ENCODE measurements at places on chromosomes 11 and 22.

DNA sequence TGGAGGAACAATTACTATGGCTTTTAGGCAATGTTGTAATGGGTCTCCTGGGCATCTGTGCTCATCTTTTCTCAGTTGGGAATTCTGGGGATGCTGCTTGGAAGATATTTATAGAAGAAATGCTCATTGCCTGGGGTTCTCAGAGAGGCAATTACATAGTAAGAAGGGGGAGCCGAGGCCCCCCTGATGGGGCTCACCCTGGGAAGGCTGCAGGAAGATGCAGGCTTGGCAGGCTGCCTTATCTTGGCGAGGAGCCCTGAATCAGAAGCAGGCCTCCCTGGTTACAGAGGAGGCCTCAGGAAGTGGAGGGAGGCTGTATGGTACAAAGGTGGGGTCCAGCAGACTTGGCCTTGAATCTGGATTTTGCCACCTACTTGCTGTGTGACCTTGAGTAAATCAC, 60.6 kb upstream of the CRYBB3 start:
- no peak for DNase-seq

- DNase-seq: no peak
Measured at GRCh38 chr11:112877581-112877980, 83.6 kb upstream of the NCAM1 start.

DNA sequence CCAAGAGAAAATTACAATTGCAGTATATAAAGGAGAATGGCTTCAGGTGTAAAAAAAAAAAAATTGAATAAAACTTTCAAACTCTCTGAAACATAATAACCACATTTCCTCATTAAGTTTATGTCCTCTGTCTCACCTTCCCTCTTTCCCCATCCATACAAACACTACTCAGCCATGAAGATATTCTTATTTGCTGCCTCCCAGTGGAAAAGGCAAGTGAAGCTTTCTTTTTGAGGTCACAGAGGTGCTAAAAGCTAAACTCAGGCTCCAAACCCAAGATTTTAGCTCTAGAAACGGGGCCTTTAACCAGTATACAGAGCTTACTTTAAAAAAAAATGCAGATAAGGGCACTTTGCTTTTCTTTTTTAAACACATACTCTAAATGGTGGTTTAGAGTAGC, 1568.5 kb downstream of the FAM181B start:
- DNase-seq: no peak

DNA sequence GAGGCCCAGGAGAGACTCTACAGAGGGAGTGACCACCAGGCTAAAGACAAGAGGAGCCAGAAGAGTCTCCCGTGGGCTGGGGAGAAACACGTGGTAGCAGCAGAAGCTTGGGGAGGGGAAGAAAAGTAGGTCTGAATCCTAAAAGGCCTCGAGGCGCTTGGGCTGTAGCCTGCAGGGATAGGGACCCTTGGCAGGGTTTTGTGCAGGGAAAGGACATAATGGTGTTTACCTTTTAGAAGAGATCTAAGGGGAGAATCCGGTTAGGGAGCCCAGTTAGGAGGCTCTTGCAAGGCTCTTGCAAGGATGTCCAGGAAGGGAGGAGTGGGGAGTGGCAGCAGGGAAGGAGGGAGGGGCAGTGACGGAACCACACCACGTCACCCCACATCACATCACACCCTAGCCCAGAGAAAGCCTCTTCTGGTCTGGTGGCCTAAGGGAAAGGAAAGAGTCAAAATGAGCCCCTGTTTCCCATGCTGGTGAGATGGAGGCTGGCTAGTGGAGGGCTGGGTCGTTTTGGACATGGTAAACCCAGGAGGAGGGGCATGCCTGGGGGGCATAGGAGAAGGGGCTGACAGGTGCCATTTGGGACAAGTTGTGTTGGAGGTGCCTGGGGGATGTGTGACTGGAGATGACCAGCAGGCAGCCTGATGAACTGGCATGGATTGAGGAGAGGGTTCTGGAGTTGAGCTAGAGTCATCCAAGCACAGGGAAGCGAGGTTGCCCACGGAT, 6.2 kb upstream of the FAM83F start:
- no peak for DNase-seq

GRCh38 chr22:37416827-37417226, 10.5 kb downstream of the ELFN2 start:
- DNase-seq: no peak

- no peak for DNase-seq
Measured at GRCh38 chr11:67022341-67022933, 497 bp upstream of the SYT12 start.

DNA sequence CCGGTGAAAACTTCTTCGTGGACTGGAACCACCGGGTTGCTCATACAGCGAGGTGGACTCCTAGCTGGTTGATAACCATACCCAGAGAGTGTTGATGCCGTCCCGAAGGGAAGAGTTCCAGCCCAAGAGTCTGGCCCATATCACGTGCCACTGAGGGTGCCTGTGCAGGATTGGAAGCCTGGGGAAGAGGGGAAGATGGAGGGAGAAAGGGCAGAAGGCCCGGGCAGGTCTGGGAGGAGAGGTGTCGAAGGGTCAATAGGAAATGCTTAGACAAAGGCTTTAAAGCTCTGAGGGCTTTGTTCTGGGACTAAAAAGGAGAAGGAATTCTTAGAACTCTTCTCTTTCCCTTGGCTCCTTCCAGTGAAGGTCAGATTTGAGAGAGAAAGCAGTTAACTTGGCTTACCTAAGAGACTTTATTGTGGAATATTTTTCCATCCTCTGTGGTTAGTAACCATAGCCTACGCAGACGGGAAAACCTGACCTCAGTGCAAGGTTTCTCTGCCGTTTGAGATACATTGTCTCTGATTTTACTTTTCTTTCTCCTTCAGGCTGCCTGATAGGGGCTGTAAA, 70.5 kb downstream of the JAM3 start:
- DNase-seq: no peak

DNA sequence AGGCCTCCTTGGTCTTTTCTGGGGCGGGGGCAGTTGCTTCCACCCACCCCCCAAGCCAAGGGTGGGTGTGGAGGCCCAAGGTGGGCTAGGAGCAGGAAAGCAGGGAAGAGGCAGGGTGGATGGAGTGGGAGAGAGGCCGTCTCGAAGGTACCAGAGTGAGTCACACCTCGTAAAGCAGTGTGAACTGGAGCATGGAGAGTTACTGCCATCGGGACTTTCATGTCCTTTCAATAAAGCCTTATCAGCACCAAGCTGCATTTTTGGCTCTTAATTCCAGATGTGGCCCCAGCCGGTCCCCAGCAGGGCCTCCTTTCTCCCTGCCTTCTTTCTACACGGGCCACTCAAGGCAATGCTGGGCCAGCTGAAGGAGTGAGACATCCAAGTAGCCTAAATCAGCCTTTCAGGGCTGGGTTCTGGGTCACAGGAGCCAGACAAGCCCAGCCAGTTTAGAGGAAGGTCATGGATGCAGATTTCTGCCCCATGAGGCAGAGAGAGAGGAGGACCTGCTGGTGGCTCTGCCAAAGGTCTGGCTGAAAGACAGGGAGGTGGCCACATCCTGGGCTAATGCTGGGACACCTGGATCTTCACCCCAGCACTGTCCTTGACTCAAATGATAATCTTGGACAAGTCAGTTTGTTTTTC, 59.0 kb upstream of the CD82 start:
- DNase-seq: no peak

DNA sequence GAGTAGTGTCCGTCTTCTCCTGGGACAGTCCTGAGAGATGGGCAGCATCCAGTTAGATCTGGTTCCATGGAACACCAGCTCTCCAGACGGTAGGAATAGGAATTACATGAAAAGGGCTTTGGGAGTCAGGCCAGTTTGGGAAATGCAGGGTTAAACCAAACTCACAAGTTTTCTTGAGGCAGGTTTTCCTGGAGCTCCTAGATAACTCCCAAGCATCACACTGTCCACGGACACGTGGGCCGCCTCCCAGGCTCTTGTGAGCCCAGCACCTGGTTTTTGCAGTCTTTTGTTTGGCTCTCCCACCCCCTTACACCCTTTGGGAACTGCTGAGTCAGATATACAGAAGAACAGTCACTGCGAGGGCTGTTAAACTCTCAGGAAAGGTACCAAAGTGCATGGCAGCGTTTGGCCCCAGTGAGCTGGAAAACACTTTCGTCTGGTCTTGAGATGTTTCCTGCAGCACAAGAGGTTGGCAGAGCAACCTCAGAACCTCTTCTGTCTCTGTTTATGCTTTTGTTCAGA, 90.0 kb downstream of the BCR start:
- no peak for DNase-seq

GRCh38 chr11:123416566-123416965, 13.5 kb upstream of the GRAMD1B start:
- no peak for DNase-seq

GRCh38 chr22:49564054-49564453, 263.6 kb downstream of the BRD1 start:
- no peak for DNase-seq

- DNase-seq: no peak
Measured at GRCh38 chr11:126720539-126721235, 279.9 kb downstream of the KIRREL3 start.

DNA sequence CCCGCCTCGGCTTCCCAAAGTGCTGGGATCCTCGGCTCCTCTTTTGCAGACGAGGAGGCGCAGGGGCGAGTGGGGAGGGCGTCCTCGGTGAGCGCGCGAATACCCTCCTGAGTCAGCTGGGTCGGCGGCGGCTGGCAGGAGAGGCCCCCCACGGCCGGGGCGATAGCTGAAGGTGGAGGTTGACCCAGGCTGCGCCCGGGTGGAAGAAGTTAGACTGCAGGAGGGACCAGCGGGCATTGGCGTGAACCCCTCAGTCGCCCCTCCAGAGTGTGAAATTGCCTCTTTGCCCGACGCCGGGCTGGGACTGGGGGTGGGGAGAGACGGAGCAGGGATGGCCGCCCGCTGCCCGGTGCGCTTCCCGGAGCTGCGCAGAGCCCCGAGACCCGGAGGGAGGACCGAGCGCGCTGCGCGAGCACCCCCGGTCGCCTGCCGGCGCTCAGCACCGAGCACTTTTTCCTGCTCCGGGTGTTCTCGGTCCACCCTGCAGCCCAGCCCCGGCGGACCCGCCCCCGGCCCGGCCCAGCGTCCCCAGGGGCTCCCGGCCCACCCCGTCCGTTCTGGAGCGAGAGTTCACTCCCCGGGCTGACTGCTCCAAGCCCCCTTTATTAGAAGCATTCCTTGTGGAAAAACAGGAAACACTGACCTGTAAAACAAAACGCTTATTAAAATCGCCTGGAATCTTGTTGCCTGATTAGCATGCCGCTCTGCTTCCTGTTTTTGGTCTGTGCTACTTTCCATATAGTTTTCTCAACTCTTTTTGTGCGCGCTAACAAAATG, 13.7 kb upstream of the CPT1A start:
- DNase-seq: no peak

DNA sequence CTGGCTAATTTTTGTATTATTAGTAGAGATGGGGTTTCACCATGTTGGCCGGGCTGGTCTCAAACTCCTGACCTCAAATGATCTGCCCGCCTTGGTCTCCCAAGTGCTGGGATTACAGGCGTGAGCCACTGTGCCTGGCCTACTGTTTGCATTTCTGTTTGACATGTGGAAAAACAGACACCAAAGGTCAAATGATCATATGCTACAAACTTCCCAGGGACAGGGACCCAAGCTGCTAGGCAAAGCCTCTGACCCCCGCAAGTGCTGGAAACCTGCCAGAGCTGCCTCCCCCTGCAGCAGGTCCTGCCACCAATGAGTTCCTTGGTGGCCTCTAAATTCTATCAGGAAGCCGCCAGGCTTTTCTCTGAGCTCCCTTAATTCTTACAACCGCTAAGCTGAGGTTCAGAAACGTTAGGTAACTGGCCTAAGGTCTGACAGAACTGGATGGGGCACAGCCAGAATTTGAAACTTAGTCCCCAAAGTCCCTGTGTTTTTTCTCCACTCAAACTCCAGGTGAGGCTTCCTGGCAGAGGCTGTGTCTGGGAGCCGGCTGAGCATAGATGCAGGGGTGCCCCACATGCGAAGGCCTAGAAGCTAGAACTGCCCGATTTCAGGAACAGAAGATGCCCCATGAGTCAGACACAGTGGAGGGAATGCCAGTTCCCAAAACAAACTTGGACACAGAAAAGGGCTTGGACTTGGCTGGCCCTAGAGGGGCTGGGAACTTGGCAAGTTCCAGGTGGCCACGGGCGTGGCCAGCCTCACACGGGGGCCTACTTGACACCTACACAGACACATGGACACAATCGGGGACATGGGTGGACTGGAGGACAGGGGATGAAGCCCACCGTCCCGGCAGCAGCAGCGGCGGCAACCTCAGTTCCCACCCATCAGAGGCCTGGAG, 7.4 kb downstream of the CSNK1E start:
- no peak for DNase-seq

DNA sequence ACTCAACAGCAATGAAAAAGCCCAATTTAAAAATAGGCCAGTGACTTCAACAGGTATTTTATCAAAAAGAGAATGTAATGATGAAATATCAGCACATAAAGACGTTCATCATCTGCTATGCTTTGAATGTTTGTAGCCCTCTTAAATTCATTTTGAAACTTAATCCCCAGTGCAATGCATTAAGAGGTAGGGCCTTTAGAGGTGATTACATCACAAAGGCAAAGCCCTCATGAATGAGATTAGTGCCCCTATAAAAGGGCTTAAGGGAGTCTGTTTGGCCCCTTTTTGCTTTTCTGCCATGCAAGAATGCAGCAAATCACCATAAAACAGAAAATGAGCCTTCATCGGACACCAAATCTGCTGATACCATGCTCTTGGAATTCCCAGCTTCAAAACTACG, 637.0 kb downstream of the DLG2 start:
- no peak for DNase-seq

- no peak for DNase-seq
Measured at GRCh38 chr22:27874764-27875163, 44.3 kb downstream of the PITPNB start.

GRCh38 chr11:112874980-112875379, 86.2 kb upstream of the NCAM1 start:
- DNase-seq: no peak

- no peak for DNase-seq
Measured at GRCh38 chr22:26485806-26486390, 2.2 kb downstream of the SRRD start.

- no peak for DNase-seq
Measured at GRCh38 chr11:130141561-130142341, 17.8 kb upstream of the ST14 start.

GRCh38 chr11:86551288-86552092, 120.9 kb downstream of the ME3 start:
- DNase-seq: no peak

- no peak for DNase-seq
Measured at GRCh38 chr11:133893381-133893780, 48.1 kb upstream of the SPATA19 start.

DNA sequence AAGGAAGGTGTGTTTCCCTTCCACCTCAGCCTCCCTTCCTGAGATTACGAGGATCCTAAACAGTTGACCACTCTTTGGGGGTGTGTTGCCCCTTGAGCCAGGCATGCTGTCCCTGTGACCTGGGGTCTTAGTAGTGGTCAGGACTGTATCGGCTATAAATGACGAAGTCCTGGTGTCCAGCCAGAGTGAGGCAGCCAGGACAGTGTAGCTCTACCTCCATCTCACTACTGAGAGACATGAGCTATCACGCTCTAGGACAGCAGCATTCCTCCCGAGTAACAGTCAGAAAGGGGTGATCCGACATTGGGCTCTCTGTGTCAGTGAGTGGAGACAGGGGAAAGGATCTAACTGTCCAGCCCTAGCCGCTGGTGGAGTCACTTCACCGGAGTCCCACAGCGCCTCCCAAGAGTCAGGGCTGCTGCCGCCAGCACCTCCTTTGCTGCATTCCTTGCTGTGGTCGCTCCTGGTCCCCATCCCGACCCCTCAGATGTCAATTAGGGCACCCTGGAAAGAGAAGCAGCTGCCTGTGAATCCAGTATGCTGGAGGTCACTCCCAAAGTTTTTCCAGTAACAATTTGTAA, 3.3 kb upstream of the B3GNT6 start:
- no peak for DNase-seq

GRCh38 chr11:2824851-2825250, 60.7 kb downstream of the CDKN1C start:
- DNase-seq: no peak

- DNase-seq: no peak
Measured at GRCh38 chr11:134939905-134940304, 527.9 kb upstream of the B3GAT1 start.

All from stimulated activated CD8-positive, alpha-beta memory T cell treated with anti-CD3 and anti-CD28 coated beads, Interleukin-12 subunit alpha, Interleukin-12 subunit beta, amount 100 ng/mL, for 1 hour (primary cell).